ENCODE measurements at places on chromosomes 7 and 10.

DNA sequence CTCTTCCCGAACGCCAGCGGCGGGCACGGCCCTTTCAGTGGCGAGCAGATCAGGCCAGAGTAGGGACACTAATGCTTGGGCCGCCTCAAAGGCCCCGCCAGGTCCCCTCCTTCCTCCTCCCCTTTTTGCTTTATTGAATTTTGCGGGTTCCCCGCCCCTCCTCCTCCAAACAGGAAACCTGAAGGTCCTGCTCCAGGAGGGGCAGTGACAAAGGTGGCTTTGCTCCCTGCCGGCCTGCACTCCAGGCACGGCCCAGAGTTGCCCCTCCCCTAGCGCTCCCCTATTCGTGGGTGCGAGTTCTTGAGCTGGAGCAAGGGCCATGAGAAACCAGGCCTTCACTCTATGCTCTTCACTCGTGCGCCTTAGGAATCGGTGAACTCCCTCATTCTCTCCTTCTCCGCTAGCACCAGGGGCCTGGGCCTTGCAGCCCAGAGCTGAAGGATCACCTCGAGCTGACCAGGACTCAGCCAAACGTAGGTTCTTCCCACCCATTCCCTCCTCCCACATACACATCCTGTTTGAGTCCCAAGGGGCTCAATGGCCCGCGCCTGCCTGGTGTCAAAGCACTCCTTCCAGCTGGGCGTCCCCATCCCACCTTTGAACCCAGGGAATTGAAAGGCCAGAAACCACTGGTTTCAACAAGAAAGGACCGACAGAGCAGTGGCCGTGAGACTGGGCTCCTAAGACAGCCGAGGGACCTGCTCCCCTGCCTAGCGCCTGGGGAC, 619 bp upstream of the HOXA6 start:
- DNase-seq: no peak

- DNase-seq: no peak
These were observed 559 bp upstream of the STEAP2 start for GRCh38 chr7:90210981-90211380.

GRCh38 chr10:61971003-61971325, 69.5 kb downstream of the ARID5B start:
- no peak for DNase-seq

- no peak for DNase-seq
These were observed 116.0 kb upstream of the PDLIM1 start for GRCh38 chr10:95406651-95407280.

GRCh38 chr7:50782375-50783208, at the start of gene GRB10:
Gene GRB10, minus strand, starts transcription at chr7:50782896. Its CDS starts 50,574 bp downstream, at chr7:50732322.
- DNase-seq: no peak
